ENCODE measurements at places on chromosomes 4 and X.

GRCh38 chr4:6380746-6381410 is 91.5 kb downstream of the PPP2R2C start:
- DNase-seq: no peak

- no peak for DNase-seq
Observed at GRCh38 chr4:74322301-74322700, 14.0 kb downstream of the EPGN start.

GRCh38 chrX:57929373-57929772 is 19.1 kb upstream of the ZXDA start:
- DNase-seq: peak; percentile 9

- DNase-seq: no peak
Observed at GRCh38 chr4:37188100-37188499, 56.4 kb upstream of the NWD2 start.

- DNase-seq: no peak
Observed at GRCh38 chr4:80806472-80806871, 224.0 kb upstream of the BMP3 start.

- DNase-seq: no peak
Observed at GRCh38 chrX:1537031-1537715, at the start of gene P2RY8. TSS of gene P2RY8 (minus strand) at chrX:1537185. CDS start at chrX:1466558, 70,627 bp downstream.

DNA sequence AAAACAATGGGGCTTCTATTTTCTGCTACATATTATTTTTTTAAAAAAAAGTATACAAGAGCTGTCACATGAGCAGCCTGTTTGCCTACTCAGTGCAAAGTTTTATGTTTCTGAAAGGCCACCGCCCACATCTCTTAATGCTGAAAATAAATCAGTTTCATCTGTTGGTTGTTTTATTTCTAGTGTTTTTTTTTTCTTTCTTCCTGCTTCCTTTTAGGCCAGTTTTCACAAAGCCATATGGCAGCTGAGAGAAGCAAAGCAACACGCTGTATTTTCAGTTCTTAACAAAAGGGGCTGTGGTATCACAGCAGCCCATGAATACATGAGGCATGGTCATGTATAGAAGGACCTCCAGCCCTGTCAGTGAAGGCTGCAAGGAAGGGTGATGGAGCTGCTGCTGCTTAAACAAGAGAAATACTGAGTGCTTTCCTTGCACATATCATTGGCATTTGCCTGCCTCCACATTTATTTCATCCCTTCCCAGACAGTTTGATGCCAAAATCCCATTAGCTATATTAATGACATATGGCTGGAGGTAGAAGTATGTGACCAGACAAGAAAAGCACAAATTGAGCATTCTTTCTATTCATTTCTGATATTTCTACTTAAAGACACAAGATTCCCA is 172.5 kb downstream of the PCDH18 start:
- no peak for DNase-seq

- DNase-seq: no peak
Observed at GRCh38 chr4:95215991-95216605, 332.7 kb downstream of the UNC5C start.

- DNase-seq: no peak
Observed at GRCh38 chrX:150224676-150225075, 138.4 kb upstream of the MAMLD1 start.

DNA sequence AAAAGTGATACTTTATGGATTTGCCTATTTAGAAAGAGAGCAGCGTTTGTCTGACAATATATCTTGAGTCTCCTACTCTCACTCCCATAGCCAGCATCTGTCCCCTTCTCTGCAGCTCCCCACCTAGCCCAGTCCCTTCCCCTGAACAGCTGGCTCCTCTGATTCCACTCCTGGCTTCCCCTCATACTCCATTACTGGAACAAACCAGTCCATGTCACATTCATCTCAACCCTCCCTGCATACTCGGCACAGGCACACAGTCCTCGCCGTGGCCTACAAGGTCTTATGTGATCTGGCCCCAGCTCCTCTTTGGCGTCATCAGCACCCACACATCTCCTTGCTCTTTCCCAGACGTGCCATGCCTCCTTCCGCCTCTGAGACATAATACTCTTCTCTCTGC is 36.7 kb downstream of the SLC2A9 start:
- DNase-seq: no peak

GRCh38 chrX:69045616-69046345 is 119.5 kb downstream of the PJA1 start:
- no peak for DNase-seq

DNA sequence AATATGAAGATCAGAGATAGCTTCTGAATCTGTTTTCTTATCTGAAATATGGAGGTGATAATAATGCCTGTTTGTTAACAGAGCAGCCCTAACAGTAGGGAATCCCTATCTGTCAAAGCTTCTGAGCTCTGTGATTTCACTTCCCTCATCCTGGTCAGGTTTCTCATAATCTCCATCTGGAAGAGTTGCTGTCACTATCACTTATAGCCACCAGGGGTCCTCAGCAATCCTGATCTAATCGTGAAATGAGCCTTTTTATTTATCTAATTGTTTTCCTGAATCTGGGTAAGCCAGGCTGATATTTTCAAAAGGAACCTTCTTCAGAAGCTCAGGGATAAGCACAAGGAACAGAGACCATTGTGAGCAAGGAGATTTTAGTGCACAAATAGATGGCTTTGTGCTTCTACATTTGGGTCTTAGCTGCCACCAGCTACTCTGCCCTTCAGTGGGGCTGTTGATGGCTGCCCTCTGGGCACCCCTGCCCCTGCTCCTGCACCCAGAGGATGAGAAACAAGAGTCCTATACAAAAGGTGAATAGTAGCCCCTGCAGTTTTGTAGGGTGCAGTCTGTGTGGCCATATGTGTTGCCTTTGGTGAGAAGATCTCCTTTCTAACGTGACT is 196.4 kb upstream of the RADX start:
- DNase-seq: peak; percentile 27

- no peak for DNase-seq
Observed at GRCh38 chr4:10977534-10977933, 293.0 kb upstream of the CLNK start.

- DNase-seq: no peak
Observed at GRCh38 chrX:2538031-2538757, 37.4 kb upstream of the DHRSX start.

DNA sequence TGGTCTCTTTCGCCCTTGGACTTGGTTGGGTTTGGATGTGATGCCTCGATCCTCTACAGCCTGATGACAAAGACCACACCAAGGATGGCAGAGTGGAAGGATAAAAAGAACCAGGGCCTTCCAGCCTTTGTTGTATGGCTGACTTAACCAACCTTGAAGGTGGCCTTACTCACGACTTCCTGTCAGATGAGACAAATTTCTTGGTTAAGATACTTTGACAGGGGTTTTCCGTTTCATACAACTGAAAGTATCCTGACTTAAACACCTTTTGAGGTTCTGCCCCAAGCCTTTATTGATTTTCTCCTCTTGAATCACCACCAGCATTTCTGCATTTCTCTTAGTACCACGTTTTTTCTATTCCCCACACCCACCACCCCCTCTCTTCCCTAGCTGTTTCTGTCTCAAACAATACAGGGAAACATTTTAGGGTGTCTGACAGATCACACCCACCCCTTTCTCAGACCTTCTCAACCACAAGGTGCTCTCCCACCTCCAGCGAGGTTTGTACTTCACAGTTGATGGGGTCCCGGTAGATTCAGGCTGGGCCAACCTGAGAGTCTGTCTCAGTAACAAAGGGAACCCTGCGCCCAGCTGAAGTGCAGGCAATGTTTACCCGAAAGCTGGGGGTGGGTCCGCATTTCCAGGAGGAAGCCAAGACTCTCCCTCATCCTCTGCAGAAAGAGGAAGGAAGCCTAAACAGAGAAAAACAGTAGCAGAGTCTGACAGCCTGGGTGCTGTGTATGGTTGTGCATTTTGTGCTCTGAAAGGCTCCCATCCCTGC is 5.0 kb upstream of the TSPAN5 start:
- DNase-seq: no peak

DNA sequence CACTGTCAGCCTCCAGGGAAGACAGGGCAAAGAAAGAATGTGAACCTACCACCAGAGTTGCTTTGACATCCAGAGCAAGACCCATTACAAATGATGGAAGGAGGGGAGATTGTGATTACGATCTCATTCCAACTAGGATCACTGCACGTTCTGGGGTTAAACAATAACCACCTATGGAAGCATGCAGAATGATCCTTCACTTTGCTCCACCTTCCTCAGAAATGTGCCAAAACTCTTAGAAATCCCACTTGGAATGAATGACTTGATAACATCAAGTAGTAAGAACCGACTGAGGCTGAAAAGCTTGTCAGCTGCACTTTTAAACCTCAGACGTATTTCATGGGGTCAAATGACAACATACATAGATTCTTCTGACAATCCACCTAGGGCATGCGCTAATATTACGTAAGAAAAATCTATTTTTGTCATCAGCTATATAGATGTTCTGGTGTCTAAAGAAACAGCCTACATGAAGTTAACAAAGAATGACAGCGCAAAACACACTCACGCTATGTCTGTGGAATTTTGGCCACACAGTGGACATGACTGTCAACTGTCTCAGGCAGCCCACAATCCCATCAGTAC is 3.5 kb upstream of the STS start:
- no peak for DNase-seq
